BJ (cell line): ENCODE measurements at places on chromosomes 11 and 22. TPM values are rescaled to one million over a fixed set of nuclear protein-coding genes. Genes with fewer than 3 reads are reported as not detected.

- no peak for DNase-seq
Measured at GRCh38 chr22:30305906-30306626, 16.8 kb upstream of the CASTOR1 start.

- no peak for DNase-seq
Measured at GRCh38 chr11:74721479-74721835, 9.8 kb downstream of the CHRDL2 start.

- no peak for DNase-seq
Measured at GRCh38 chr11:71267807-71268421, 15.5 kb upstream of the SHANK2 start.

DNA sequence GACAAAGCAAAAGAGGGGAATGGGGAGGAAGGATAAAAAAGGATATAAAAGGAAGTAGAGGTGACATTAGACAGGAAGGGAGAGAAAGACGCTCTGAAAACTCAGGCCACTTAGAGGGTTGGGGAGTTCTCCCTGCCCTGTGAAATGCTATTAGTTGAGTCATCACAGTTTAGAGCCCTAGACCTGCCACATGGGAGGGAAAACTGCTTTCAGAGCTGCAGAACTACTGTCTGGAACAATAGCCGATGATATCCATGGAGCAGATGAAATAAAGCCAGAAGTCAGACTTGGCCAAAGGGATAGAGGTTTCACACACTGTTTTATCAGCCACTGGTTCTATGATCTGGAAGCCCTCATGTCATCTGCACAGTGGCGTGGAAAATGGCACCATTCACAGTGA, 157.9 kb downstream of the NCAM1 start:
- no peak for DNase-seq

Gene NRIP3
- 4.7 and 7.1 TPM in 2 replicates for polyA plus RNA-seq
